ENCODE measurements at places on chromosomes 3 and 15.

GRCh38 chr3:39106281-39106811 lies 1.1 kb downstream of the GORASP1 start:
- DNase-seq = no peak

DNA sequence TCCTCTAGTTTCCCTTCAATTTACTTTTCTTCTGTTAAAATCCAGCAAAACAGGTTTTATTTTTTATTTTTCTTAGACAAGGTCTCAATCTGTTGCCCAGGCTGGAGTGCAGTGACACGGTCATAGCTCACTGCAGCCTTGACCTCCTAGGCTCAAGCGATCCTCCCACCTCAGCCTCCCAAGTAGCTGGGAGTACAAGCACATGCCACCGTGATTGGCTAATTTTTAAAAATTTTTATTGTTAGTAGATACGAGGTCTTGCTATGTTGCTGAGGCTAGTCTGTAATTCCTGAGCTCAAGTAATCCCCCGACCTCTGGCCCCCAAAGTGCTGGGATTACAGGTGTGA lies 41.6 kb downstream of the ILDR1 start:
- no peak for DNase-seq

GRCh38 chr3:139281096-139281495 lies 62.7 kb upstream of the MRPS22 start:
- no peak for DNase-seq

GRCh38 chr15:74128785-74129585 lies 1.4 kb upstream of the ISLR2 start:
- no peak for DNase-seq

DNA sequence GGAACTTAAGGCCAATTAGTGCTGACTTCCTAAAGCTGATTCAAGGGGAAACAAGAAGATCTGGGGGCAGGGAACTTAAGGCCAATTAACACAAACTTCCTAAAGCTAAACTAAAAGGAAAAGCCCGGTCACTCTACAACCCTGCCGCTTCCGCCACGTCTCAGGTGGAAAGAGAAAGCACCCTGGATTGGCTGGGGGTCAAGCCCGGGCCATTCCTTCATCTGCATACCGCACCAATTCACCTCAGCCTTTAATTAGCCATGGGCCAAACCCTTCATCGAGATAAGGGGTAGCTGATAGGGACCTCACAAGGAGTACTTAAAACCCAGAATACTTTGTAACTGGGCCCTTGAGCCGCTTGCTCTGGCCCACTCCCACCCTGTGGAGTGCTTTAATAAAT lies 14.4 kb downstream of the TMPRSS7 start:
- DNase-seq = no peak

GRCh38 chr3:53131096-53131495 lies 861 bp upstream of the RFT1 start:
- DNase-seq = no peak

DNA sequence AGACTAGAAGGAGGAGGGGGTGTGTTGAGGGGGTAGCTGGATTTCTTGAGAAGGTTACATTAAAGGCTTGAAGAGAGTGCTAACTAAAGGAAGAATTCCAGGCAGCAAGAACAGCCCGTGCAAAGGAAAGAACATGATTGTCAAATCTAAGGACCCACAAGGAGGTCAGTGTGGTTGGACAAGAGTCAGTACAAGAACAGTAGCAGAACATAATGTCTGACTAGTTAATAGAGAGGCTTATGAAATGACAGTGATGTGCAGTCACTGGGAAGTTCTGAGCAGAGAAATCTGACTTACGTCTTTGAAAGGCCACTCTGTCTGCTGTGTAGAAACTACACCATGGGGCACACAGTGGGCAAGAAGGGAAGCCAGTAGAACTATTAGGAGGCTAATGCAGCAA lies 19.8 kb upstream of the RBMS3 start:
- DNase-seq = no peak

All from NCI-H1694 treated with DMSO at 0.1 percent for 48 hours (cell line).